ENCODE measurements at places on chromosomes 3 and 15.

DNA sequence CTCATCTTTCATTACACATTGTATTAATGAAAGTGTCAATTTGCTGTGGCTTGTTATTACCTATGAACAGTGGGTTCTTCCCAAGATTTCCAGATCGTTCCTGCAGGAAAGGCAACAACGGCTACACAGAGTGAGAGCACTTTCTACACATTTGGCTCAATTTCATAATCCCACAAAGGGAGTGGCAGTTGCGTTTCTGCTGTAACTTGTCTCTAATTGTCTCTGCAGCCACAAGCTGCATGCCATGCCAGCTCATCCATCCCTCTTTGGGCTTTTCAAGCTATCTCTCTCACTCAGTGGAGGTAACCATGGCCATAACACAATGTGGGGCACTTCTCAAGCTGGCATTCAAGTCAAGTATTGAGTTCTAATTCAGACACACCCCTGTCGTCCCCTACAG lies 27.7 kb upstream of the CPNE4 start:
- DNase-seq: no peak

GRCh38 chr15:69679623-69680228 lies 227.1 kb downstream of the RPLP1 start:
- DNase-seq: no peak

GRCh38 chr15:41292521-41292920 lies 39.9 kb downstream of the OIP5 start:
- no peak for DNase-seq

DNA sequence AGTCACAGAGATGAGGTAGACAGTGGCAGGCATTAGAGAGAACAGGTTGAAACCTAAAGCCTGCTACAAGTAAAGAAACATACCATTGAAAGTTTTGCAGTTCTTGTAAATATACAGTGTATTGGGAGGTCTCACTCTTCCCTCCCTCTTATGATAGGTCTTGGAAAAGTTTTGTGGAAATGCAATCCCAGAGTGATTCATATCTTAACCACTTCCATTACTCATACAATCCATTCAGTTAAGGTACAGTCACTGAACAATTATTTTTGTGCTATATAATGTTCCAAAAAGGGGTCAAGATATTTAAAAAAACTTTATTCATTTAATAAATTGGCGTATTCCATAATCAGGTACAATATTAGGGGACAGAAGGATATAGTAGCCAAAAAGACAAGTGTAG lies 737.7 kb upstream of the ALCAM start:
- DNase-seq: peak; percentile 56

DNA sequence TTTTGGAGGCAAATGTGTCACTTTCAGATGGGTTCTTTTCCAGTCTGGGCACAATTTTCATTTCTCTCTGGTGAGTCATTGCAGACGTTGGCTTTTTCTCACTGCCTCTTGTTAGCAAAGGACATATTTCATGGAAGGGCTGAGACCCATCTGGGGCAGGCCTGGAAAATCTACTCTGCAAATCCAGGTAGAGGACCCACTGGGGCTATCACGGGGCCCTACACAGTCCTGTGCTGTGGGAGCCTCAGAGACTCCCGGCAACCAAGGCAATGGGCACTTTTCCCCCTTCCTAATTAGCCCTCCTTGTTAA lies 58.0 kb downstream of the HRH1 start:
- peak; percentile 73 for DNase-seq

DNA sequence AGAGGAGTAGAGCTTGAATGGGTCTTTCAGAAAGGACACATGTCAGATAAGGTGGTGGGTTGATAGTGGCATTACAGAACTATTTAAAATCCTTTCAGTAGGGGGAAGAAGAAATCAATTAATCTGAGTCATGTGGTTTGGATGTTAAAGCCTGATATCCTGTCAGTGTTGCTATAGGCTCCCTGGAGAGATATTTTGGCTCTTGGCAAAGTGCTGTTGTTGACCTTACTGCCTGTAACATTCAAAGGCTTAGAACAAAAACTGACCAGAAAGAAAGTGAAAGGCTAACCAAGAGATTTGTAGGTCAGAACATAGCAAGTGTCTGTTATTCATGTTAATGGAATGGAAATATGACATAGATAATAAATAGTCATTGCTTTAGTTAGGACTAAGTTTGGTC lies 552.9 kb downstream of the DIPK2A start:
- DNase-seq: no peak

GRCh38 chr3:17175187-17175807 lies 290.5 kb downstream of the PLCL2 start:
- peak; percentile 24 for DNase-seq

DNA sequence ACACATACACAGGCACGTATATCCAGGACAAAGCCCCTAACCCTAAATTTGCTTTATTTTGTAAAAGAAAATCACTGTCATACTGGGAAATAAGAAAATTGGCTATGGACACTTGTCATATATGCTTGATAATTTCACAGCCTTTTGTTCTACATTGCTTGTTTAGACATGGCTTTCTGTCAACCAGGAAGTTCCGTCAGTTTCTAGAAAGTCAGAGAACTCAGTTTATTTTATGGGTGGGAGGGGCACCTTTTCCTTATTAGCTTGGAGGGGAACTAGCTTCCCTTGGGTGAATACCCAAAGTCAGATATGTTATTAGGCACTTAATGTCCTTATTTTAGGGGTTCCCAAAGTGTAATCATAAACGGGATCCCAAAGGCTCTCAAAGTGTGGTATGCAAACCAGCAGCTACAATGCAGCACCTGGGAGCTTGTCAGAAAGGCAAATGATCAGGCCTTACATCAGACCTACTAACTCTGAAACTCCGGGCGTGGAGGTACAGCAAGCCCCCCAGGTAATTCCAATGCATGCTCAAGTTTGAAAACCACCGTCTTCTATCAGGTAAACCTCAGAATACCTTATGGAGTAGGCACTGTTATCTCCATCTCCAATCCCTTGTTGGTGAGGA lies 50.1 kb downstream of the CADPS start:
- no peak for DNase-seq

- peak; percentile 87 for DNase-seq
These were observed 15.7 kb downstream of the LIPC start for GRCh38 chr15:58447271-58448010.

DNA sequence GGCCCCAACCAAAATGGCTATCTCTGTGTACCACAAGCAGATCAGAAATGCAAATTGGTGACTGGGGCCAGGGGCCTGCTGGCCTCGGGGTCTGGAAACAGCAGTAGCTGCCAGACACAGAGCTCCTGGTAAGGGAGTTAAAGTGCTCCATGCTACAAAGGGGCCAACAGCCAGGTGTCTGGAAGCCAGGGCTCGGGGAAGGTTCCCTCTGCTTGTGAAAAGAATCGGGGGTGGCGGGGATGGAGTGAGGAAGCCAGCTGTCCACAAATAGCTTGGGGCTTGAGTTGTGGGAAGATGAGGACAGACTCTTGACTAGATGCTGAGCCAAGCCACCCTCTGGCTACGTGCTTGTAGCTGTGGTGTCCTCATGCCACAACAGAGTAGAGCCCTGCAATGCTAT lies 39.3 kb downstream of the CHRD start:
- DNase-seq: no peak

GRCh38 chr3:15289661-15290060 lies 42.7 kb downstream of the SH3BP5 start:
- no peak for DNase-seq

DNA sequence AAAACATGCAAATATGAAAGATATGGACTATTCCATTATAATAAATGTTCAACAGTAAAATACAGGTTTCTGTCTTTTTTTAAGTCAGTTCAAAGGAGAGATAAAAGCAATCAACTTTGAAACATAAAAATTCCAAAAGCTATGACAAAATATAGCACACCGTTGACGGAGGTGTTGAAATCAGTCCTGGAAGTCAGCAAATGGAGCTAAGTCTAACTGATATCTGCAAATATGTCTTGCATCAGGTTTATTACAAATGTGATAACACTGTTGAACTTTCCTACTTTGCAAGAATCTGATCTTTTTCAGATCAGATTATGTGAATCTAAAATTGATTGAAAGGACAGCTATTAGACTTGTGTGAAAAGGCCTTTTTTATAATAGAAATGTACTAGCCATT lies 300.7 kb downstream of the SHOX2 start:
- DNase-seq: no peak

- DNase-seq: no peak
These were observed 60.6 kb downstream of the ZNF280D start for GRCh38 chr15:56672721-56673120.

DNA sequence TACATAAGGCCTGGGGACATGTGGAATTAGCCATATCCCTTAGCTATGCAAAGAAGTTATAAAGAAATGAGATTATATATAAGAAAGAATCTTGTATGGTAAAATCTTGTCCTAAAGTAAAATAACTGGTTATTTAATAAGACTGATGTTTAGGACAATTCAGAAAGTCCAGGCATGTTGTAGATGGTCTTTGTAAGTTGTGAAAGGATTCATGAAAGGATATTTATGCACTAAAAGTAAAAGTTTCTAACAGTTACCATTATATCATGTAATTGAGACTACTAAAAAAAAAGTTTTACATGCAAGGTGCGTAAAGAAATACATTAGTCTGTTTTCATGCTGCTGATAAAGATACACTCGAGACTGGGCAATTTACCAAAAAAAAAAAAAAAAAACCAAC lies 146.3 kb downstream of the FMN1 start:
- DNase-seq: no peak

DNA sequence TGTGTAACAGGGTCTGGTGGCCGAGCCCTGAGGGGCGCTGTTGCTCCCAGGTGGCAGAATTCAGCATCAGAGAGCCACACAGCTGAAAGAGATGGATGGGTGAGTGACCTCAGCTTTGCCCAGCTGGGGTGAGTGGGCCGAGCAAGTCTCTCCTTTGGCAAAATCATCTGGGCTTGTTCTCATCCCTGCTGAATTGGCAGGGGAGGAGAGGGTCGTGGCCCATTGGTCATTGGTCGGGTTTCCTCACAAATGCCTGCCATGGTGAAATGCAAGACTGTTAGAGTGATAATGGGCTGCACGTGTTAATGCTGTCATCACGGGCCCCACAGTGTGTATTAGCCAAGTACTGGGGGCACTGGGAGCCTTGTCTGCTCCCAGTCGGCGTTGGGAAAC lies 15.9 kb downstream of the ABHD2 start:
- DNase-seq: no peak

- DNase-seq: no peak
These were observed 67.3 kb downstream of the PTPRG start for GRCh38 chr3:61628636-61629035.

DNA sequence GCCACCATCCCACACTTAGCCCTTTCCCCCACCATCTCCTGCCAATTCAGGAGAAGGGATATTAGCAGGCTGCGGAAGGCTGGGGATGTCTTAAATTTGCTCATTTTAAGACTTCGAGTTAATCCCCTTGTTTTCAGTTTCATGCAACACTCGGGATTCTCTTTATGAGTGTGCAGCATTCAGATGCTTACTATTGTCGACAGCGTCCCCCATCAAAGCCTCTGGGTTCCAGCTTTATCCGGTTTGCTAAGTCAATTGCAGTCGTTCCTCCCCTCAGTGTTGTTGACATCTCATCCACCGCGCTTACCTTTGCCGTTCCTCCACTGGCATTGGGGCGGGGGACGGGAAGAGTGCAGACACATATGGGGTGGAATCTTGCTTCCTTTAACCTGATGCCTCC lies 220.2 kb downstream of the VPS13C start:
- no peak for DNase-seq

DNA sequence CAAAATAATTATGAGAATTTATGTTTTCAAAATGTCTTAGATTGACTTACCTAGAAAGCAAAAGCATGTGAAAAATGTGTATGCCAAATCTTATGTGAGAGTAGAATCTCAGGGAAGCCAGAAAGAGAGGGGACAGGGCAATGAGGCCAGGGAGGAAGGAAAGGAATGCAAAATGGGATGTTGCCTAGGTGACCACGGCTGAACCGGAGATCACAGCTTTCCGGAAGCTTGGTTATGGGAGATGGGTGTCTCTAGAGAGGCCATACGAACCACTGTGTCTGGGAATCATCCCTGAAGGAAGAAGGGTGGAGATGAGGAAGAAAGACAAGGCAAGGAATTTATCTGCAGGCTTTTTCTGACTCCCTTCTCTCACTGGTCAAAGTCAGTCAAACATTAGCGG lies 76.0 kb downstream of the SUCLG2 start:
- no peak for DNase-seq

GRCh38 chr3:76377074-76377473 lies 591.7 kb upstream of the ZNF717 start:
- no peak for DNase-seq

DNA sequence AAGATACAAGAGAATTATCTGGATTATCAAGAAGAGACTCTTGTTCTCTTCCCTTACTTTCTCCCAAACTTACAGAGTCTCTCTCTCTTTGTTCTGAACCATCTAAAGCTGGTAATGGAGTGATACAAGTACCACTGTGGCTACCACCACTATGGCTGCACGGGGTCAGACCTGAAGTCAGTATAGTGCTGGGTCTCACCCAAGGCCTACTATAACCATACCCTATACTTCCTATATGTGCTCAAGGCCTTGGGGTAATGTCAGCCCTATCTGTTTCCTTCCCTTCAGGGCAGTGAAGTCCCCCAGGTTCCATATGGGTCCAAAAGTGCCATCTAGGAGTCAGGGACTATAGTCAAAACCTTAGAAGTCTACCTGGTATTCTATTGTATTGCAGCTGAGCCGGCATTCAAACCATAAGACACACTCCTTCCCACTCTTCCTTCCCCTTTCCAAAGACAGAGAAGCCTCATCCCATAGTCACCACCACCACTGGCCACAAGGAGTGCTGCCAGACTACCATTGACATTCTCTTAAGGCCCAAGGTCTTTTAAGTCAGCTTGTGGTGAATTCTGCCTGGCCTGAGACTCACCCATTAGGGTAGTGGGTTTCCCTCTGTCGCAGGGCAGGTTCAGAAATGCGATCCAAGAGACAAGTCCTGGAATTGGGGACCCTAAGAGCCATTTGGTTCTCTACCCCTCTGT lies 615.0 kb upstream of the NECTIN3 start:
- DNase-seq: no peak

GRCh38 chr3:72536206-72536877 lies 311.9 kb downstream of the SHQ1 start:
- no peak for DNase-seq

DNA sequence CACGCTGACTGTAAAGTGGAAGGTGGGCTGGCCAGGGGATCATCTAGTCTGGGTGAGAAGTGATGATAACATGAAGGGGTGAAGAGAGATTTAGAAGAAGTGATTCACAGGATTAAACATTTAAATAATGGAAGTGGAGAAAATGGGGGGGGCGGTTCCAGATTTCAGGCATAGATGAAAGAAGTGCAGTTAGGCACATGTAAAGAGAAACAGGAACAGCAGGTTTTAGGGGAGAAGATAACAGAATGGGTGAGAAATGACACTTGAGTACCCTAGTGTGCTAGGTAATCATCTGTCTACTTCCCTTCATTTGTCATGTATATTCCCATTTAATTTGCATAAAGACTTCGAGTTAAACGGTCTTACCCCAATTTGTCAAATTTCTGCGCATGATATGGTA lies 15.3 kb downstream of the B3GNT5 start:
- no peak for DNase-seq

- no peak for DNase-seq
These were observed 73.5 kb downstream of the DAPK2 start for GRCh38 chr15:63972801-63973200.

Measured in urothelium cell line (cell line).